Stimulated activated CD8-positive, alpha-beta memory T cell treated with anti-CD3 and anti-CD28 coated beads, Interleukin-15, amount 100 ng/mL, for 1 hour (primary cell): ENCODE measurements at places on chromosomes 2 and 18.

- peak; percentile 29 for DNase-seq
Measured at GRCh38 chr2:98412751-98413458, 31.8 kb upstream of the INPP4A start.

DNA sequence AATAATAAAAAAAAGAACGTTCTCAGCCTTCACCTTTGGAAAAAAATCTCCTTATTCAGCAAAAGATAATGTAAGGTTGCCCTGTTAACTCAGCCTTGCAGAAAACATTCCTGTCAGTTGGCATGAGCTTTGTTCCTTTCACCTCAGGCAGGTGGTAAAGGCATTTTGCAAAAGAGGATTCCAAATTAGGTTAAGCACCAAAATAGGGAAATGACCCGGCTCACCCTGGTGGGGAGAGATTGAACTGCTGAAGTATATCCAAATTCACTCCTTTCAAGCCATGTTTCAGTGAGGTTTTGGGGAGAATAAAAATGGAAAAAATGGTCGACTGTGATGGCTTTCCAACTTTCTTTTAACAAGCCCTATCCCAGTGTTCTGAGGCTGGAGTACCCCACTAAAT lies 1988.8 kb upstream of the PIK3C3 start:
- DNase-seq: no peak

GRCh38 chr2:133292259-133292658 lies 276.0 kb downstream of the NCKAP5 start:
- no peak for DNase-seq

DNA sequence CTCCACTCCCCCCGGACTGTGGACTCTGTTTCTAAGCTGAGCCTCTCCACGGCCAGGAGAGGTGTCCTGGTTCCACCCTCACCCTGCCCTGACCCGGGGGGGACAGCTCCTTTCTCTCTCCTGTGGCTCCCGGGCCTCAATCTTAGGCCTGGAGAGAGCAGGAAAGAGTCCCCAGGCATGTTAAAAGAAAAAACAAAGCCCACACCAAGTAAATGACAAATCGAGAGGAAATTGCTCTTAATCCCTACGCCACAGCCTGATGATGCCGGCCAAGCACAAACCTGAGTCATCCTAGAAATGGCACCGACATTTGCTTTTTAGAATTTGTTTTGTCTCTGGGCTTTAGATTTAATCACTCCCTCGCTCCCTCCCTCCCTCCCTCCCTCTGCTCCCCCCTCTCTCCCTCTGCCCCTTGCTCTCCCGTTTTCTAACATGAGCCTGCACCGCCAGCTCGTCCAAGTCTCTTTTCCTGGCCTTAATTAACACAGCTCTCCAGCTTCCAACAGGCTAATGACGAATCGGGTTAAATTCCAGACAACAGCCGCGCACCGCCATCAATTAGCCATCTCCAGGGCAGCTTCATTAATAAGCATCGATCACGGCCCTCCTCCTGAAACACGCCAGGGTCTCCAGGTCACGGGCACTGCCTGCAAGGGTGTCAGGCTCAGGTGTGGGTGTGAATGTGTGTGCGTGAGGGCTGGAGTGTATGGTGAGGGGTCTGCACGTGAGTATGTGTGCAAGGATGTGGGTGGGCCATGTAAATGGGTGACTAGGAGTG lies 230.8 kb downstream of the CELF4 start:
- DNase-seq: no peak

DNA sequence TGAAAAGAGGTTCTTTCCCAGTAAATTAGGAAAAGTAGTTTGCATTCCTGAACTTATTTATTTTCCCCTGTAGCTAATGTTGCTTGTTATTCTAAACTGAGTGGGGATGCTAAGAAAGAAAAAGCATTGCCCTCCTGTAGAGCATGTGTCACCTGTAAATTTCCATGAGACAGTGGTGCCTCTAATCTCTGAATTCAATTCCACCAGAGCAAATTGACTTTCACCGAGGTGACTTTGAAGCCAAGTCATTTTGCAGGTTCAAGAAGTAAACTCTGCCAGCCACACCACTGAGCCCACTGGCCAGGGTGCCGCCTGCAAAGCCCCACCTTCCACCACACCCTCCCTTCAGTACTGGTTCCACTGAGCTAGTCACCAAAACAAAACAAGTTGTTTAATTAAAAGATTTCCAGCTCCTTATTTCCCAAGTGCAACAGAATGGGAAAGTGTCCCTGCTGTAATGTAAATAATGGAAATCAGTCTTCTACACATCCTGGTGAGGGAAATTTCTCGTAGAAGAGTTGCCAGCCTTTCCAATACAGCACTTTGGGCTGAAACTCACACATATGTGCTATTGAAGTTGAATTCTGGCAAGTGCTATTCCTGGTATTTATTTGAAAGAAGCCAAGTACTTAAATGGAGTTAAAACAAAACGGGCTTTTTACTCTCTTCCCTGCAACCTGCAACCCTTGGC lies 254.8 kb downstream of the RNF152 start:
- DNase-seq: no peak

DNA sequence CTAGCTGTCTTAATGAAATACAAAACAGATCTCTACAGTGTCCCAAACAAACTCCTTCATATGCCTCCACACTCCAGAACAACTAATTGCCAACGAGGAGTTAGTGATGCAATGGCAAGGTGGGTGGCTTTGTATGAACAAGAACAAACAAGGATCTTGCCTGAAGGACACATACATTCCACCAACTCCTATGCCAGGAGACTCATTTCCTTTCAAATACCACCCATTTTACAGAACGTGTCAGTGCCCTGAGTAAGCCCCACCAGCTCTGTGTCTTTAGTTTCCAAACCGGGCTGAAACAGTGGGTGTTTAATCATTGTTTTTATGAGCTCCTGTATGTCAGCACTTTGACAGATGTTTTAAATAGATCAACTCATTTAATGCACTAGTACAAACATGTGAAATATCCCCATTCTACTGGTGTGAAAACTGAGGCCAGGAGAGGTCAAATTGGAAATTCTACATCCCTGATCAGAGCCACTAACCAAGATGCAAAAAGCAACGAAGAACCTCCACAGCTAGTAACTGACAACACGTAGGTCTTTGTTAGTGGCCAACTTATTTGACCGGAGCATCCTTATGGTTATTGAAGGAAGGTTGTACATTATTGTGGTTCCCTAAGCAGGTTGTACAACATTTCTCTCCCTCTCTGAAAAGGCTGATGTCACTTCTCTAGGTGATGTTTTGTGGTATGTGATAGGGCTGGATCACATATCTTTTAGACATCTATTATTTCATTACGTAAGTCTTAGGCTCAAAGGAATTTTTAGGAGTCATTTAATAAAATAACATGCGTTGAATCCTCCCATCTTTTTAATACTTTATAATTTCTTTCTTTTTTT lies 534.9 kb upstream of the TNP1 start:
- DNase-seq: no peak

- no peak for DNase-seq
Measured at GRCh38 chr18:63100630-63101055, 218.9 kb downstream of the BCL2 start.

- no peak for DNase-seq
Measured at GRCh38 chr2:119261493-119262225, 38.0 kb downstream of the STEAP3 start.

GRCh38 chr2:171217330-171217729 lies 56.6 kb upstream of the TLK1 start:
- DNase-seq: no peak
